ENCODE measurements at places on chromosomes 1 and 21.

DNA sequence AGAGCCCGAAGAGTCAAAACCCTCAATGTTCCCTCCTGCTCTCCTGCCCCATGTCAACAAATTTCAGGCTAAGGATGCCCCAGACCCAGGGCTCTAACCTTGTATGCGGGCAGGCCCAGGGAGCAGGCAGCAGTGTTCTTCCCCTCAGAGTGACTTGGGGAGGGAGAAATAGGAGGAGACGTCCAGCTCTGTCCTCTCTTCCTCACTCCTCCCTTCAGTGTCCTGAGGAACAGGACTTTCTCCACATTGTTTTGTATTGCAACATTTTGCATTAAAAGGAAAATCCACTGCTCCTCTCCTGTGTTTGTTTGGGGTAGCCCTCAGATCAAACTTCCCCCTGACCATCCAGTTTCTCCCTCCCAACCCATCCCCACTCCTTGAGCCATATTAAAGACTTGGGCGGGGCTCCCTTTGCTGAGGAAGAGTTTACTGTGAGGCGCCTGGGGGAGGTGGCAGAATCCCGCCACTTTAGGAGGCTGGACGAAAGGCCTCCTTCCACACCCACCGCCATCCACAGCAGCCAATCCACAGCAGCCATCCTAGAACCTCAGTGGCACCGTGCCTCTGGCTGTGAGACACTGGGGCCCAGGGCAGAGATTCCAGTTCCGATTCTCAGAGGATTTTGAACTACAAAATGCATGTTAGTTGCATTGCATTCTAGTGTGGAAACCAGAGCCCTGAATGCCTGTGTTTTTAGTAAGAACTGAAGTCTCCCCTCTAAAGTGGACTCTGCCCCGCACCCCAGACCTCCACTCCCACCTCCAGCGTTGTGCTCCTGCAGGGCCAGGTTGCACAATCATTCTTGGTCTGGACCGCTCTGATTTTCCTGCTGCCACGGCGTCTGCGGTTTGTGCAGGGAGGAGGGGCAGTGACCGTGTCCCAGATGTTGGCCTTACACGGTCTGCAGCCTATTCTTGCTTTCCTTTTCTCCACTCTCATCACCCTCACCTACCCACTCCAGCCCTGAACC lies 3.0 kb downstream of the OLFML3 start:
- DNase-seq = peak; percentile 77

DNA sequence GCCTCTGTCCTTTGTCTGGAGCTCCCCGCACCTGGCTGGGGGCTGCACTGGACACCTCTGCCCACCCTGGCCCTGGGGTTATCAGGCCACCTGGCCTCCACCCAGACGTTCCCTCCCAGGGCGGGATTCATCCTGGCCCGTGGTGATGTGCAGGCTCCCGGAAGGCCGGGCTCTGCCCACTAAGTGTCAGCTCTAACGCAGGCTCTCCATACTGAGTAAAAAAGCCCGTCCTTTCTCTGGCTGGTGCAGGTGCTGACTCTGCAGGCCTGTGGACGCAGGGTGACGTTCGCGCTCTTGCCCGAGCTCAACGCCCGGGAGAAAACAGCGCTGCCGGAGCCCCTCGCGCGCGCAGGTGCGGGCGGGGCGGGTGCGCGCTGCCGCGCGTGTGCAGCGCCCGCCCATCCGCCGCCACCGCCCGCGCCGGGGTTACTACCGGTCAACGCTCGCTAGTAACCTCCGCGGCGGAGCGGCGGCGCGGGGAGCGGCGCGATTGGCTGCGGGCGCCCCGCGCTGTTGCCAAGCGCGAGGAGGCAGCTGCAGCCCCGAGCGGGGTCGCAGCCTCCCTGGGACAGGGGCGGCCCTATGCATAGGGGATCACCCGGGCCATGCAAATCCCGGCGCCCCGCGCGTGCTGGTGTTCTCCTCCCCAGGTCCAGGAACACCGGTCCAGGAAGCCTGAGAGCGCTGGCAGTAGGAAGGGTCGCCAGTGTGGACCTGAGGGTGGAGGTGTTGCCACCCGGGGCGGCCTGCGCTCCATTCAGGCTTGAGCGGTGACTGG lies 15.7 kb downstream of the ABCG1 start:
- peak; percentile 73 for DNase-seq

- no peak for DNase-seq
These were observed 439.3 kb downstream of the NPHP4 start for GRCh38 chr1:5552787-5553484.

DNA sequence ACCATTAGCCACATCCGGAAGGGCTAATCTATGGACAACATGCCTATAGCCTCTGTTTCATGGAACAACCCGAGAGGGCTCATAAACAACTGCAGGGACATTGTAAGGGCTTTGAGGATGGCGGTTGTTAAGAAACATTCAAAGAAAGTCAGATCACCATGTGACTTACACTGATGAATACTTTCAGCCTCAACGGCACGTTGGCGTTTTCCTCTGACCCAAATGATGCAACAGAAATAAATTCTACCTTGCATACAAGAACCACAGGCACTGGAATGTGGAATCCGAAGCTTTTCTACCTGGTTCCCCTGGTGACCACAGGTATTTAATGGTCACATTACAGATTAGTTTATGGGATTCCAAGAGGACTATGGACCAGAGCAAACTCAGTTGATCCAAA lies 107.0 kb downstream of the CLIC6 start:
- no peak for DNase-seq

- no peak for DNase-seq
These were observed 197.3 kb upstream of the IVNS1ABP start for GRCh38 chr1:185514311-185514710.
